Tongue (tissue), 3 donors: ENCODE measurements at places on chromosomes 12 and 14.

- DNase-seq, result no peak
Observed at GRCh38 chr14:35159742-35160409, 37.5 kb downstream of the PRORP start.

DNA sequence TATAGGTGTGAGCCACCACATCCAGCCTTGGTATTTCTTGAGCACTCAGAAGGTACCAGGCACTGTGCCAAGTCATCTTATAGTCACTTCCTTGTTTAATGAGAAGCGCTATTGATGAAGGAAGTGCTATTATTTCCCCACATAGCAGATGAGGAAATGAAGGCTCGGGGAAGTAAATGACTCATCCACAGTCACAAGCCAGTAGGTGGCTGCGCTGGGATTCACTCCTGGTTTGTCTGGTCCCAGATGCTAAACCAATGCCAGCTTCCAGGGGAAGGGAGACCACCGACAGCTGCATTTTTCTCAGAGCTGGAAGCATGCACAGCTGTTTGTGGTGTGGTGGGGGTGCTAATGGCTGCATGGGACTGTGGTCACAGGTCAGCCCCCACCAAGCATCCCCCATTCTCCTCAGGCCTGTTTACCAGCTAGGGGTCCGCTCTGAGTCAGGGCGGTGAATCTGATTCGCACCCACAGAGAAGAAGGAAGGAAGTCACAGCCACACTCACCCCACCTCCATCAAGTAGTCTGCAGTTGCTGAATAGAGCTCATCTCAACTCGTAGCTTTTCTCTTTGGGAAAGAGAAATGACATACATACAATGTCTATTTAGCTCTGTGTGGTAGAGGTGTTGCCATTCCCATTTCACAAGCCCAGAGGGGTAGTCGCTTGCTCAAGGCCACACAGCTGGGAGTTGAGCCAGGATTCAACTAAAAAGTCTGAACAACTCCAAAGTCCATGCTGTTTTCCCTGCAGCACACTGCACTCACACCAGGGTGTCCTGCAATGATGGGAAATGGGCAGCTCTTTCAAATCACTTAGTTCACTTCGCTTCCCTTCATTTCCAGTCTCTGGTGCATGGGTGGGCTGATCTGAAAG is 6.3 kb upstream of the LTBP2 start:
- no peak for DNase-seq

- no peak for DNase-seq
Observed at GRCh38 chr12:53207042-53207441, at the start of gene ITGB7. Gene ITGB7, minus strand, starts transcription at chr12:53207251. Its CDS starts 6,808 bp downstream, at chr12:53200443.

DNA sequence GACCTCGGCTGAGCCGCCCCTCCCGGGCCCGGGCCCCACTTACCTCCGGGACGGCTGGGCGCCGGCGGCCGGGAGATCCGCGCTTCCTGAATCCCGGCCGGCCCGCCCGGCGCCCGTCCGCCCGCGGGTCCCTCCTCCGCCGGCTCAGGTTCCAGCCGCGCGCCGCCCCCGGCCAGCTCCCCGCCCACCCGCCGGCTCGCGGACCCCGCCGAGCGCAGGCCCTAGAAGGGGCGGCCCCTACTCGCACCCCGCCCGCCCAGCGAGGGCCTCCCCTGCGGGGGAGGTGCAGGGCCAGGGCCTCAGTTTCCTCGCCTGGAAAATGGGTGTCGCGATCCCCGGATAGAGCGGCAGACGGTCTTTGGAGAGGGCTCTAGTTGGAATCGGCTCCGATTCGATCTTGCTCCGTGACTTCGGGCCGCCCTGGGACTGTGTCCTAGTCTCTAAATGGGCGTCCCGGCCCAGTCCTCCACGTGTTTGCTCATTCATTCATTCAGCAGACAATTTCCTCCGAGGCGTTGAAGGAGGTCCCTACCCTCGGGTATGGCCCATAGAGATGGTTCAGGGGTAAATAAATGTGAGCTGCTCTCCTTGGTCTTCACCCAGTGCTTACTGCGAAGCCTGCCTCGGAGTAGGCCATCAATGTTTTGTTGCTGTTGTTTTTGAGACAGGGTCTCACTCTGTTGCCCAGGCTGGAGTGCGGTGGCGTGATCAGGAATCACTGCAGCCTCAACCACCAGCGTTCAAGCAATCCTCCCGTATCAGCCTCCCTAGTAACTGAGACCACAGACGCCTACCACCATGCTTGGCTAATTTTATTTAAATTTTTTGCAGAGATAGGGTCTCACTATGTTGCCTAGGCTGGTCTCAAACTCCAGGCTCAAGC is at the start of gene TRPV4:
TSS of gene TRPV4 (minus strand) at position 92 of the 883 bp plus-strand sequence. CDS start 18,602 bp downstream, outside the sequence.
- DNase-seq, result peak; percentile 73

DNA sequence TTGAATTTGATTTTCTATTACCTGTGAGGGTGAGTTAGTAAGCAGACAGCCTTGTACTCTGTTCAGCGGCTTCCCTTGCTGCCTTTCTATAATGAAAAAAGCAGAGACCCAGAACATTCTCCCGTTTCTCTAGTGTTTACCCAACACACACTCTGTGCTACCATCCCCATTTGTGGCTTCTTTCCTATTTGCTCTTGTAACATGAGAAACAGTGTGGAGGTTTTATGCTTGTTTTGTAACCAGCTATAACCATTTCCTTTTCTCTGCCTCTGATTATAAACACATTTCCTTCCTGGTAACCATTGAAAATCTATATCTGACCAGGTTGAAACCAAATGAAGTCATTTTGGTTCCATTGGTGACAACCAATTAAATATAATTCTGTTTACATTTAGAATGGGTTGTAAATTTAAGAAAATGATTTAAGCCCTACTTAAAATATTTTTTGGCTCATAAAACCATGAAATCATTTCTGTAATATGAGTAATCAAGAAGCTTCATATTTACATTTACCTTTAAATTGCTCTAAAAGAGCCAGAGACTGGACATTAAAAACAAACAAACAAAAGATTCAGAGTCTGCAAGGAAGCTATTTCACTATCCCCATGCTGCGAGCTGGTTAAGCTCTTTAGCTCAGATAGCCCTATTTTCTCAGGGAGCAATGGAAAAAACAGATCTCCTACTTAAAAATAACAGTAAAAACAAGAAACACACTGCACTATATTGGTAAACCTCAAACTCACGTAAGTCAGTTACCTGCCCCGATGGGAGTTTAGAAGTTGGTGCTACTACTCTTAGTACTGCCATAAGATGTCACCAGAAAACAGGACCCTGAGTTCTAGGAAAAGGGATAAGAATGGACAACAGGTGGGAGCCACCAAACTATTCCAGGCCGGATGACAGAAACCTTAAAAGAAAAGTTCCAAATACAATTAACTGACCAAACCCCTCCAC is 206.5 kb upstream of the EEA1 start:
- DNase-seq, result peak; percentile 68

- DNase-seq, result peak; percentile 16
Observed at GRCh38 chr14:75514673-75515628, 7.3 kb upstream of the BATF start.

DNA sequence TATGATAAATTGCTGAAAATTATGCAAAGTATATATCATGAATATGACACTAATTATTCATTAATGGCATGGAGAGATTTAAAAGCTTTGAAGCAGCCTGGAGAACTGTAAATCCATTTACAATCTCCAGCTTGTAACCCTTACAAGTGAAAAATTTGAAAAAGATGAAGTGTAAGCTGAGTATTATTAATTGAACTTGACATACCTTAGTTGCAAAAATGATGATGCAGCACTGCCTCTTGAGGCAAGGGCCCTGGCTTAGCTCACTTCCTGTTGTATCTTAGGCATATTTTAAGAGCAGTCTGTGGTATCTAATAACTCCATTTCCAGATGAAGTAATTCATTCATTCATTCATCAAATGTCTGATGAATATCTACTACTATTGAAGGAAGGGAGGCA is 158.6 kb downstream of the ANO4 start:
- DNase-seq, result no peak

- peak; percentile 57 for DNase-seq
Observed at GRCh38 chr12:113845900-113846674, 120.0 kb downstream of the RBM19 start.

DNA sequence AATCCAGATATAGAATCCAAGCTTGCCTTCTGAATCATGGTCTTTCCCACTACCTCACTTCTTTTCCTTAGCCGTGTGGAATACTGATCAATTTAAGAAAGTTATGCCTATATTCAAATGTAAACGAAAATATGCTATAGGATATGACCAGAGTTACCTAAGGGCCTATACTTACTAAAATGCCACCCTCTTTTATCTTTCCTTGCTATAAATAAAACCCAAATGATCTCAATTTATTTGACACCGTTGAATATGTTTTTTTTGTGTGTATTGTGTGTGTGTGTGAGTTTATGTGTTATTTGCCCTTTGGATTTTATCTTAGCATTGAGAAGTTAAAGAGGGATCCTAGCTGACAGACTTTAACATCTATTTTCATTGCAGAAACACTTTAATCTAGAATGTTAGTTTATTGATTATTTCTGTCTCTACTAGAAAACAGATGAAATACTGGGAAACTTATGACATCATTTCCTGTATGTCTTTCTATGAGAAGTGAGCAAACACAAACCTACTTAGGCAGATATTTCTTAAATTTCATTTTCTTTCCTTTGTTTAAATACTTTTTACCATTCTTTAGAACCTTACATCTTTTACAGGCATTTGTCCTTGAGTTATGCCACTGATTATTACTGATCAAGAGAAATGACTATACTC is 2.0 kb upstream of the TAS2R9 start:
- no peak for DNase-seq

DNA sequence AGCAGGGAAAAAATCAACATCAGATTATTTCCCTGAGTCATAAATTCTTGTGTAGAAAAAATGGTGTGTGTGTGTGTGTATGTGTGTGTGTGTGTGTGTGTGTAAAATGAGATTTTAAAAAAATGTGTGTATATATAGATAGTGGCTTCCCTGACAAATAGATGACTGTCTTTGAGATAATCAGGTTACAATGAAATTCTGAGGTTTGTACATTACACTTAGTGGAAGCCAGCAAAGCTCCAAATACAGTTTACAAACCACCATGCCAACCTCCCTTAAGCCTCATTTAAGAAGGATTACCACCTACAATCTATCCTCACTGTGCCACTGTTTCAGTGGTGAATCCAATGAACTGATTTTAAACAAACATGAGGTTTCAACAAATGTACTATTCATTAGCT is 93.8 kb downstream of the MED13L start:
- DNase-seq, result no peak

GRCh38 chr12:130320536-130320935 is 17.2 kb upstream of the PIWIL1 start:
- no peak for DNase-seq

- peak; percentile 20 for DNase-seq
Observed at GRCh38 chr12:94165138-94165537, 16.8 kb downstream of the PLXNC1 start.
